Stimulated activated CD8-positive, alpha-beta memory T cell treated with anti-CD3 and anti-CD28 coated beads, Interleukin-2, amount 100 ng/mL, for 1 hour (primary cell): ENCODE measurements at places on chromosomes 1 and 21.

DNA sequence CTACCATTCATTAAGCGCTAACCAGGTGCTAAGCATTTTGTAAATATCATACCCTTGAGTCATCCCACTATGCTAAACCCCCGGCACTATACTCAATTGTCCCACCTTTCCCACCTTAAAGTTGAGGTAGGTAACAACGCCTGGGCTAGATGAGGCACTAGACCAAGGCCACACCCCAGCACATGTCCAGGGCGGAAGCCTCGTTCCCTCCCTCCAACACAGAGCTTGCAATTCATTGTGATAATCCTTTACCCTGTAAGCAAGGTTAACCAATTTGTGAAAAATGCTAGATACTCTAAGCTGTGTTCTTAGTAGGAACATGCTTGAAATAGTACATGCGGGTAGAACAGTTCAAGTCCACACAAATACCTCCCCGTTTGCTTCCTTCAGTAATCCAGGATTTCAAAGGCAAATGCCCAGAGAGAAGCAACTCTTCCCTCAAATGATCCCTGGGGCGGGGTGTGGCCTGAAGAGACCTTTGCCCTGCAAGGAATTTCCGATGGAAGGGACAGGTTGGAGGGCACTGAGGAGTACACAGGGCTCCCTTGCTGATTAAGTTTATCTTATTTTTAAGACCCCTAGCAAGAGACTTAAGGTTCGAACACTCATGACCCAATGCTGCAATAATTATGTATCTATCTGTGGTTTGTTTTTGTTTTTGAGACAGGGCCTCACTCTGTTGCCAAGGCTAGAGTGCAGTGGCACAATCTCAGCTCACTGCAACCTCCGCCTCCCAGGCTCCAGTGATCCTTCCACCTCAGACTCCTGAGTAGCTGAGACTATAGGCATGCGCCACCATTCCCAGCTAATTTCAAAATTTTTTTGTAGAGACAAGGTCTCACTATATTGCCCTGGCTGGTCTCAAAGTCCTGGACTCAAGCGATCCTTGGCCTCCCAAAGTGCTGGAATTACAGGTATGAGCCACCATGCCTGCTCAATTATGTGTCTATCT, 2.6 kb downstream of the RSPH1 start:
- DNase-seq: no peak

GRCh38 chr1:199282751-199283305, 644.0 kb downstream of the PTPRC start:
- no peak for DNase-seq

DNA sequence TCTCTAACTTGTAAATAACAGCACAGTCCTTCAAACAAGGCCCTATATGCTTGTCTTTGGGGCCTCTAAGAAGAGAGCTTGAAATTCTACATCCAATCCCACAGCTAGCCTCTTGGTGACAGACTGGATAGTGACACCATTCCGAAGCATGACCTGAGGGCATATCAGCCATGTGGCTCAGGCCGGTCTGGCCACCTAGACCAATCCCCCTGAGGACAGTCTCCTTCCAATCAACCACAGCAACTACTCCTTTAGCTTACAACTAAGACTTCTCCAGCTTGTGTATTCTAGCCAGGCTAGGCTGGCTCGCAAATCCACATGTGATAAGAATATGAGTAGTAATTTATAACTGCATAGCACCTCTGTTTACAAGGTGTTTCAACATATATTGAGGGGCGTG, 14.0 kb downstream of the BCAR3 start:
- DNase-seq: no peak

DNA sequence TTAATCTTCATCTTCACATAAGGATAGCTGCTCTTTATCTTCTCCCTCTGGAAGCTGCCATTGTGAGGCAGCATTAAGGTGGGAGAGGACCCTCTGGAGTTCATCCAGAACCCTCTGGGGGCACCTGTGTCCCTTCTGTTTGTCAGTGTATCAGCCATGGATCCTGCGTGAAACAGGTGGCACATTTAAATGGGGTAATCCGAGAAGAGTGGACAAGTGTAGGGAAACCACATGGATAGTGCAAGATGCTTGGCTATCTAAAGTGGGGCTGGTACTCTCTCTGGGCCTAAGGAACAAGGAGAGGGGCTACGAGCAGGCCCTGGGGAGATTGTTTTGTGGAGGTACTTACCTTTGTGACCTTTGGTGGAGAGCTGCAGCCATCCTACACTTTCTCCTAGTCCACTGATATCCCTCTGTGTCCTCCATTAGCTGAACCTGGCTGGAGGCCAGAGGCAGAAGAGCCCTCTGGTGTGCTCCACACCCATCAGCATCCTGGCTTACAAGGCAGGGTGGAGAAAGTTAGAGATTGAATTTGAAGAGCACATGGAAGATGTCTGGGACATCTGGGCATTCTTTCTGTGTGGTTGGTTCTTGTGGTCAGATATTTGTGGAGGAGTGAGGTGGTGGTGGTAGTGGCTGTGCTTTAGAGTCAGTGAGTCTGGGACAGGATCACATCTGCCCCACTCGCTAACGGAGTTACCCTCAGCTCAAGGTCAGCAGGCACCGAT, 117.7 kb downstream of the FGGY start:
- DNase-seq: no peak

- no peak for DNase-seq
Measured at GRCh38 chr21:26637201-26637745, 64.2 kb upstream of the CYYR1 start.

DNA sequence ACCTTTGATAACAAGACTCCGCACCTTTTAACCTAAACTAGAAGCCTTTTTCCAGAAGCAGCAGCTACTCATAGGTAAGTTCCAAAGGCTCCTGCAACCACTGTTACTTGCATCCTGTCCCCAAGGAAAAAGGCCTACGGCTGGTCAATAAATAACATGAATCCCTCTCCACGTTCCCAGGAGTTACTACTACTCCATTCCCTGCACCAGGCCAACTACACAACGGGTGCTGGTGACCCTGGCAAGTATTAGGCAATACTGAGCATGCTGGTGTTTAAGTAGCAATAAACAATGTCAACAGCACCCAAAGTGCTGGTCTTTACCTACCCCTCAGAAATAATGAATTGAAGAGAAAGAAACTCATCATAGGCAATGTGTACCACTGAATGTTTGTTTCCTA, 7.7 kb downstream of the GNG12 start:
- no peak for DNase-seq

- DNase-seq: no peak
Measured at GRCh38 chr21:31473685-31474345, 129.8 kb upstream of the TIAM1 start.

- no peak for DNase-seq
Measured at GRCh38 chr1:109399326-109399957, 1.7 kb upstream of the SORT1 start.

DNA sequence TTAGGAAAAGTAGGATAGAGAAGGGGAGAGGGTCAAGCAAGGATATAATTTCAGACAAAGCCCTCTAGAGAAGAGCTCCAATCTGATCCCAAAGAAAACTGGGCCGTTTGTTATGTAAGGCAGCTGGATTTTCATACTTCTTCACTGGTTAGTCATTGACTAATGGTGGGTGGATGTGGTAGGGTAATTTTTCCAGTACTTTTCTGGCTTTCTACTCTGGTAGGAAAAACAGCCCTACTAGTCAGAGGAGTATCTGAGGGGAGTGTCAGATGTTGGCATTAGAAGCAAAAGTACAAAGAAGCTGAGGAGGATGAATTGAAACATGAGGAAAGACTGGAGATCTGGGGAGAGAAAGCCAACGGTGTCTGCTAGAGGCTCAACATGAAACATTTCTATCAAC, 145.3 kb downstream of the TNFSF18 start:
- DNase-seq: no peak

DNA sequence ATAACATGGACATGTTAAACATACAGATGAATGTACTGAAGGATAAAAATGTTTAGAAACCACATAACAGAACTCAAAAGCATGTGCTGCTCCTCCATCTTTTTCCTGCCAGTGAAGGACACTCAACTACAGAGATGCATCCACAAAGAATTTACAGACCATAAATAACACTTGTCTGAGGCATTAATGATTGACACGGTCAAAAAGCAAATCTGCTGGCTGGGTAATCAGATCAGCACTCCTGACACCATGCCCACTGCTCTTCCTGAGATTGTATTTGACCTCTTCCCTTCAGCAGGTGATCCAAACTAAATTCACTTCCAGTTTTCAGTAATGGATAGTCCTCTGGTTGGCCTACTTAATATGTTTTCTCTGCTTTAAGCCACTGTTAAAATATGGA, 6.6 kb downstream of the CREG1 start:
- DNase-seq: no peak

DNA sequence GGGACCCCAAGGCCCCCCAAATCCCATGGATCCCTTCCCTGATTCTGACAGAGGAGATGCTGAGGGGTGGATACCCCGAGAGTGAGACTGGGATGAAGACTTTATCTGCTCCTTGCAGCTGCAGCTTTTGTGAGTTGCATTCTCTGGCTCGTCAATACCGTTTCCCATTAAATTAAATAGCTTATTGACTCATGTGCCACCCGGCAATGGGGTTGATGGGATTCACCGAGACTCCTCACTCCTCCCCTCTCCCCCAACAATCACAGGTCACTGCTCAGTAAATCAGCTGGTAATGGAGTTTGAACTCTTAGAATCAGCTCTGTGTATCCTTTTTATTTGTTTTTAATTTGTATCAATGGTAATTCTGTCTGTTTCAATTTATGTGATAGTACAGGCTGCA, 337.5 kb upstream of the PLXNA2 start:
- no peak for DNase-seq

GRCh38 chr1:171742577-171742922, 685 bp upstream of the VAMP4 start:
- DNase-seq: no peak

GRCh38 chr1:156895927-156896326, 2.4 kb downstream of the PEAR1 start:
- DNase-seq: no peak

DNA sequence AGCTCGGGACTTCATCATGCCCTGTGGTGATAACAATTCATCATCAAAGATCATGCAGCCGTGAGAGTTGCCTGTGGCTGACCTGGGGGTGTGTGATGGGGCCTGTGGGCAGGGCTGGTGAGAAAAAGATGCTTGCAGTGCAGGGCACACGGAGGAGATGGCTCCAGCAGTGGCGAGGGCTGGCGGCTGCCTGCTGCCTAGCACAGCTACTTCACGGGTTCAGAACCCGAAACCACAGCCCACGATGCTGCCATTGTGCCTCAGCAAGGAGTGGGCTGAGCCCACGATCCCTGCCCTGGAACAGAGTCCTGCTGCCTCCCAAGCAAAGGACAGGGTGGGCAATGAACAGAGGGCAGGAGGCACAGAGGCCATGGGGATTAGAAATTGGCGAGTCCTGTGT, 631 bp upstream of the KRTAP10-9 start:
- no peak for DNase-seq

- DNase-seq: no peak
Measured at GRCh38 chr1:42974767-42975437, 16.2 kb upstream of the SLC2A1 start.

GRCh38 chr1:42657201-42657600, 1.0 kb upstream of the PPIH start:
- no peak for DNase-seq

DNA sequence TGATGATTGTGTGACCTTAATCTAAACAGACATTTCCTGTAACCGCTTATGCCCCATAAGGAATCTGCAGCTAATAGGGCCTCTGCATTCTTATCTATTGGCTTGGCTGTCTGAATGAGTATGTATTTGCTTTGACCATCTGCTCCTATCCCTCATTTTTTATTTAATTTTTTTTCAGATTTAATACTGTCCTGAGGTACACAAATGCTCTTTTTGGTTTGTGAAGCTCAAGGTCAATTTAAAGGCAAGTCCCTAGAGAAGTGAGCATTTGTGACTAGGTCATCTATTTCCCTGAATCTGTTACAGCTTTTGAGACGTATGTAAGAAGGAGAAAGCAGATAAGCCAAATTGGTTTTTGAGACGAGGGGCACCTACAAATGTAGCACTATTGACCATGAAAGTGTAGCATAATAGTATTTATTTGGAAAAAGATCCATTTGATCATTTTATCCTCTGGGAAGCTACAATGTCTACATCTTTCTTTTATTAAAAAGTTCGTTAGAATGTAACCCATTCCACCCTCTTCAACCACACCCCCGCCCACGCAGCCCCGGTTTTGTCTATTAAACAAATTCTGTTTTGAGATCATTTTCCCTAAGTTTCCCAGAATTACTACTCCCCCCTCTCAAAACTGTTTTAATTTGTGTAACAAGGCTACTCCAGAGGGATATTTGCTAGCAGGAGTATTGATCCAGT, 69.2 kb upstream of the HSPA13 start:
- DNase-seq: no peak

GRCh38 chr1:228782662-228783417, 47.6 kb downstream of the RHOU start:
- no peak for DNase-seq

DNA sequence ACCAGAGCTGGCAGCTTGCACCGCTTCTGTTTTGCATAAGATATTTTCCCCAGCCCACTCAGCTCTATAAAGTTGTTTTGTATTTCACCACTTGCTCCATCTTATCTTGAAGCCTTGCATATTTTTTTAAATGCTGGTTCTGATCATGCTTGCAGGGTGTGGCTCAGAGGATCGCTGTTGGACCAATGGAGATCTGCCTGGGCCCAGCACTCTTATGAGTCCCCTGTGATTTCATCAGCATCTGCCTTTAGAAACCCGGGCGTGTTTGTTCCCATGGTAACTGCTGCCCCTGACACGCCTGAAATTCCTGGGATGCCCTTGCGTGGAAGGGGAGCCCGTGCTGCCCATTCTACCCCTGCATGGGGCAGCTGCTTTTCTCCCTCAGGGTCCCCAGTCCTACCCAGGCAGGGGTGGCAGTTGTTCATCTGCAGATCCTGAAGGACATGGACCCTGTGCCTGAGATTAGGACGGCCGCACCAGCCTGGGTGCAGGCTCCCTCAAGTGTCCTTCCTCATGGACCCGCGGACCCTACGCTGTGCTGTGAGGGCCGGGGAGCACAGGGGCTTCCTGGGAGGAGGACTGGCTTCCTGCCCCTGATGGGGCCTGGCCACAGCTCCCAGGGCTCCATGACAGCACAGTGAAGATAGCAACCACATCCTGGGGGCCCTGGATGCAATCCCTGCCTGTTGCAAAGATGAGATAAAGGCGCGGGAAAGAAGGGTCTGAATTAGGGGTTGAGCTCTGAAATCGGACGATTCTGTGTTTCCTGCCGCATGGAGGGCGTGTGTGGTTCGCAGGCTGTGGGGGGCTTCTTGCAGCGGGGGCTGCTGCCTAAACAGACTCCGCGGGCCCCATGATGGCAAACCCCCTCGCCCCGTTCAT, 226.5 kb downstream of the SDCCAG8 start:
- no peak for DNase-seq

- DNase-seq: no peak
Measured at GRCh38 chr21:32349333-32349944, 43.4 kb downstream of the URB1 start.

DNA sequence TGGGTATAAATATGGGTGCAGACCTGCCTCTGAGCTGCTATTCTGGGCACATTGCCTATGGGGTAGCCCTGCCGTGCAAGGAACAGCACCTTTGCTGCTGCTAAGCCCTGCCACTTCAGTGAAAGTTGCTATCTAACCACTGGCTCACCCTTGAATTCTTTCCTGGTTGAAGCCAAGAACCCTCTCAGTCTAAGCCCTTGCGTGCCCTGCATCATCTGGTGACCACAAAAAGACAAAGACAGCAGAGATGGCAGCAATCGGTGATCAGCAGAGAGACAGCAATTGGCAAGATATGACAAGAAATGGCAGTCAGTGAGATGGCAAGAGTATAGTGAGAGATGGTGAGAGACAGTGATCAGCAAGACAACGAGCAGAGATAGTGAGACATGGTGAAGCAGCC, 418.3 kb downstream of the MATN1 start:
- DNase-seq: no peak
